ENCODE measurements at places on chromosomes 12 and 14. TPM values are rescaled to one million over a fixed set of nuclear protein-coding genes. Genes with fewer than 3 reads are reported as not detected.

DNA sequence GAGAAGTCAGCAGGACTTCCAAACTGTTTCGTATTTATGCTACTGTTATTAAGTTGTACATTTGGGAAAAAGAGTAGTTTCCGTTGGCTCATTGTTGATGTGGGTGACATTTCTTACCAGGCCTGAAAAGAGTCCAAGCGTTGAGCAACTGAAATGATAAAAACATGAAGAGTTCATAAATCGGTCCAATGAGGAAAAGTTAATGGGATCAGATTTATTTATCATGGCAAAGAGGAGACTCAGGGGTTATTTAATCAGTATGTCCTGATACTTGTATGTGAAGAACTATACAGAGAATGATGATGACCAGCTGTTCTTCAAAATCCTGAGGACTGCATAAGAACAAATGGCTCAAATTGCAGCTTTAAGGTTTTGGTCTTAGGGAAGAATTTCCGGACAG lies 7.7 kb downstream of the VRK1 start:
- DNase-seq, result peak; percentile 14

Gene ERBB3
- 111 TPM for polyA plus RNA-seq

DNA sequence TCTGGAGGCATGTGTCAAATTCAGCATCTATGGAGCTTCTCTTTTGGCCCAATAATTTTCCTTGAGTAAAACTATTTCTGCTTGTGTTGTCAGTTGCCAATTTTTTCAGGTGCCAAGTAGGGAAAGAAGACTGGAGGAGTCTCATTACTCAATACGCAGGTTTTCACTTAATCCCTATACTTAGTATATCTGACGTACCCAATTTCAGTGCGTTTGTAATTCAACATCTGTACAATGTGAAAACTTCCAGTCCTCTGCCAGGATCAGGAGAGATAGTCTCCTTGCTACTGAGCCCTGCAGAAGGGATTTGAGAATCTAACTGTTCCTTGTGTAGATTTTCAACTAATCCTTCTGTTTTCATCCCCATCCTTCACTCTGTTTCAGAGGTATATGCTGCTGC lies 5.7 kb upstream of the PAWR start:
- no peak for DNase-seq

GRCh38 chr12:12210983-12211382 lies 55.9 kb downstream of the LRP6 start:
- DNase-seq, result no peak

- DNase-seq, result no peak
Observed at GRCh38 chr14:83994020-83994419, 1535.9 kb upstream of the FLRT2 start.

GRCh38 chr14:104887623-104888488 lies 22.8 kb downstream of the CEP170B start:
- no peak for DNase-seq

DNA sequence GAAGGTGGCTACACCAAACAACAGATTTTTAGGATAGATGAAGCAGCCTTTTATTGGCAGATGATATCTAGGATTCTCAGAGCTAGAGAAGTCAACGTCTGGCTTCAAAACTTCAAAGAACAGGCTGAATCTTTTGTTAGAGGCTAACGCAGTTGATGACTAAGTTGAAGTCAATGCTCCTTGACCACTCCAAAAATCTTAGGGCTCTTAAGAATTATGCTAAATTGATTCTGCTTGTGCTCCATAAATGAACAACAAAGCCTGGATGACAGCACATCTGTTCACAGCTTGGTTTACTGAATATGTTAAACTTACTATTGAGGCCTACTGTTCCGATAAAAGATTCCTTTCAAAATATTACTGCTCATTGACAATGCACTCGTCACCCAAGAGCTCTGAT lies 13.0 kb upstream of the CDKN3 start:
- no peak for DNase-seq

Gene KRT78
- polyA plus RNA-seq, result not detected

GRCh38 chr14:46136456-46136855 lies 515.1 kb downstream of the RPL10L start:
- no peak for DNase-seq

GRCh38 chr14:76923431-76924370 lies 97.5 kb downstream of the LRRC74A start:
- DNase-seq, result no peak

Gene MOAP1
- 43.4 TPM for polyA plus RNA-seq

- DNase-seq, result no peak
Observed at GRCh38 chr14:105313381-105314286, 914 bp upstream of the PACS2 start.

DNA sequence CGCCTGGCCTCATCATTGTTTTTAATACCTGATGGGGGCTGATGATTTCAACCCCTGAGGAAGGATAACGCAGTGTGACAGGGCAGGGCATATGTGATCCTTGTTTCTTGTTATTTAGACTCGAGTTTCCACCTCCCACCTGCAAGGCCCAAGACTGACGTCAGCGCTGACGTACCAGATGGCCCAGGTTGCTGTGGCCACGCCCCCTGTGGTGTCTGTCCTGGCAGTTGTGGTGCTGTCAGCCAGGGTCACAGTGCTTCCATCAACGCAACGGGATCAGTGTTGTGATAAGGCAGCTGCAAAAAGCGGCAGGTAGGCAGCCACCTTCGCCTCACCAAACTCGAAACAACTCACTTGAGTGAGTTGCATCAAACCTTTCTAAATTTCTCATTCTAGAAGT lies 18.4 kb downstream of the DDX51 start:
- no peak for DNase-seq

DNA sequence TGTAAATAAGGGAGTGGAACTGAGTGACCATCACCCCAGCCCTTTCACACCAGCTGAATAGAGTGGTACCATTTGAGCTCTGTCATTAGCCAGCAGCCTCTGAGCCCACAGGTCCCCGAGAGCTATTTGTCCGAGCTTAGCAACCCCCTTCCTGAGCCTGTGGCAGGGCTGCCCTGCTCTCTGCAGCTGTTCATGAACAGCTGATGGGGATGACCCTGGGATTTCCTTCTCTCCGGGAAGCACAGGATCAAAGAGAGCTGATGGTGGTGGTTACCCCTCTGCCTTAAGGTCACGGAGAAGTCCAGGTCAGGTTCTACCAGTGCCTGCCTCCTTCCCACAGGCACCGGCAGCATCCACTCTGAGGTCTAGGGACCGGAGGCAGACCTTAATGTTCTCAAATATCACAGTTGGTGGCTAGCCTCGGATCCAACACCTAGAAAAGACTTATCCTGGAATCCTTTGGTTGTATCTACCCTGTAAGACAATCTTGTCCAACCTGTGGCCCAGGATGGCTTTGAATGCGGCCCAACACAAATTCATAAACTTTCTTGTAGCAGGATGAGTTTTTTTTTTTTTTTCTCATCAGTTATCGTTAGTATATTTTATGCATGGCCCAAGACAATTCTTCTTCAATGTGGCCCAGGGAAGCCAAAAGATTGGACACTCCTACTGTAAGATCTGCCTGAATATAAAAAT lies 81.1 kb downstream of the ESRRB start:
- no peak for DNase-seq

Gene SLC17A8
- polyA plus RNA-seq, result 0.35 TPM

DNA sequence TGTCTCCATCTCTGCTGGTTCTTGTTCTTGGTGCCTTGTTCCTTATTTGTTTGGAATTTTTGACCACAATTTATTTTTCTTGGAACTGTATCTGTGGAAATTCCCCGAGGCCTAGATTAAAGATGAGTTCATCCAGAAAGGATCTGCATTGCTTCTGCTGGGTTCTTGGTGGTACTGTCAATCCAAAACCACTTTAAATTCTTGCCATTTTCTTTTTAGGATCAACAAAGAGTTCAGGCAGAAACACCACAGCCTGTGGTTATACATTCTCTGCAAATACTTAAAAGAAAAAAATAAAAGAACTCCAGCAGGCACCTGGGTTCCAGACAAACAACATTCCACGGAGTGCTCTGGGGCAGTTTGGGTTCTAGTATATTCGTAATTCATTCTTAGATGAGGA lies 6.0 kb upstream of the VAMP1 start:
- no peak for DNase-seq

Data from left kidney (tissue), 8 donors.